ENCODE measurements at places on chromosomes 4 and X.

DNA sequence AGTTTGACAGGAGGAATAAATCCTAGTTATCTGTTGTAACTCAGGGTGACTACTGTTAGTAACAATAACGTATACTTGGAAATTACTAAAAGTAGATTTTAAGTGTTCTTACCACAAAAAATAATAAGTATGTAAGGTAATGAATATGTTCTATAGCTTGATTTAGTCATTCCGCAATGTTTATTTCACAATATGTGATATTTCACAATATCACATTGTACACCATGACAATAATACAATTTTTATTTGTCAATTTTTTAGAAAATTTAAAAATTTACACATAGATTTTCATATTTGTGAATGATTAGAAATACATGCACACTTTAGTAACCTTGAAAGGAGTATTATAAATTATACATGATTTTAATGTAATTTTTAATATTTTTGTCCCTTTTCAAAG lies 812.7 kb upstream of the FTHL17 start:
- no peak for DNase-seq

GRCh38 chrX:65987811-65988210 lies 52.1 kb downstream of the VSIG4 start:
- no peak for DNase-seq

DNA sequence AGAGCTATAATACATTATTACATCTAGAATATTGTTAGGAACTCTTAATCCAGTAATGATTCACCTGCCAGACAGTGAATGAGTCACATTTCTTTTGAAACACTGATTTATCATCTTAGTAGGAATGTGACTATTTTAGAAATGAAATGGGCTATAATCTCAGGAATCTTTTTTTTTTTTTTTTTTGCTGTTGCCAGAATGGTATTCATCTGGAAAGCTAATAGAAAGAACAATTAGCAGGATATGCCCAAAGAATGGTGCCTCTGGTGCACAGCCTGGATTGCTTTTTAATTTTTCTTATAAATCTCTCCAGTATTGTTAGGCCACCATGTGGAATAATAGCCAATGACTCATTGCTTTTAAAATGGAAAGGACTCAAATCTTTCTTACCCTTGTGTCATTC lies 181.1 kb upstream of the SMIM31 start:
- DNase-seq, result no peak

DNA sequence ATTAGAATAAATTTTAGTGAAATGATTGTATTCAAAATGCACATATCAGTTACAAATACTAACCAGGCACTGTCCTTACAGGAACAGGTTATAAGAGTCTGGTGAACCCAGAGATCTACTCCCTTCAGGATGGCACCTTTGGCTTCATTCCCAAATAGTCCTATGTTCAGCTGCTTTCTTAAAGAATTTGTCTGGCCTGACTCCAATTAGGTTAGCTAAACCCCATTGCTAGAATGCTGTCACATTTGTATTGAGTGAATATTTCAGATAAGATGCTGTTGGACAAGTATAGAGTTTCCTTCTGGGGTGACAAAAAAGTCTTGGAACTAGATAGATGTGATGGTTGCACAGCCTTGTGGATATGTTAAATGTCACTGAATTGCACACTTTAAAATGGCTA lies 69.4 kb downstream of the EFHC2 start:
- DNase-seq, result no peak

- no peak for DNase-seq
Observed at GRCh38 chrX:13747836-13748235, 13.3 kb downstream of the OFD1 start.

DNA sequence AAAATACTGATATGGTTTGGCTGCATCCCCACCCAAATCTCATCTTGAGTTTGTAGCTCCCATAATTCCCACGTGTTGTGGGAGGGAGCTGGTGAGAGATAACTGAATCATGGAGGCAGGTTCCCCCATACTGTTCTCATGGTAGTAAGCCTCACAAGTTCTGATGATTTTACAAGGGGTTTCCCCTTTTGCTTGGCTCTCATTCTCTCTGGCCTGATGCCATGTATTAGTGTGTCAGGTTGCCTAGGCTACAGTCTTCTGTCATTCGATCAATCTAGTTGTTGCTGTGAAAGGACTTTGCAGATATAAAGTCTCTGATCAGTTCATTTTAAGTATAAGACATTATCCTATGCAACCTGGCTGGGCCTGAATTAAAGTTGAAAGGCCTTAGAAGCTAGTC lies 209.3 kb upstream of the MAOA start:
- DNase-seq, result no peak

DNA sequence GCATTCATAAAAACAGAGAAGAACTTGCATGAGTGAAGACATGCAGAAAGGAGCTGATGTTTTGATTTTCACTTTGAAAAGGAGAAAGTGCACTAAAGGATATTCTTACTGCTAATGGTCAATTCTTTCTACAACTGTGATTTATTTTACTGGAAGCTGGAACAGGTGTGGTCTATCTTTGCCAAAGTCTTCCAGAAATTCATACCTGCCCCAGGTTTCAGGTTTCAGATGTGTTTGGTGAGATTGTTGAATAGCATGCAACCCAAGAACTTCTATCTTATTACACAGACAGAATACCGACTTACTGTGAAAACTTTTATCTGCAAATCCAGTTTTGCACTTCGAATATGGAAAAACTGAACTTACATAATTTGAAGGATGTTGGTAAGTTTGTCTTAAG lies 388.3 kb downstream of the PDGFC start:
- DNase-seq, result no peak

GRCh38 chr4:17580969-17581368 lies 4.0 kb downstream of the LAP3 start:
- DNase-seq, result no peak

- DNase-seq, result no peak
Observed at GRCh38 chrX:29699239-29699638, 516.1 kb upstream of the MAGEB2 start.

DNA sequence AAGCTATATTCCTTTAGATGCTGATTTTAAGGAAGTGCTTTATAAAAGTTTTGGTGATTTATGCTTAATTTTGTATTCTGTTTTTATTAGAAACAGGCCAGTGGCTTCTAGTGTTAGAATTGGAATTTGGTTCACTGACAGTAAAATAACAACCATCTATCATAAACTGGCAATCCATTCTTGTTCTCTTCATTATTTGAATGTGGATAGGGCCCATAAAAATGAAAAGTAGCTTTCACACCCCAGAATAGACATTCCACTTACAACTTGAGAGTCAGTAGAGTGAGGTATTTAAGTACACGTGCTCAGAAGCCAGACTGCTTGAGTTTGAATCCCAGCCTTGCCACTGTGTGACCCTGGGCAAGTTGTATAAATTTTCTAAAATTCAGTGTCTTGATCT lies 232.4 kb upstream of the CTSO start:
- DNase-seq, result no peak

GRCh38 chr4:17877661-17878060 lies 66.9 kb downstream of the NCAPG start:
- no peak for DNase-seq

GRCh38 chrX:108420481-108420880 lies 17.7 kb downstream of the COL4A6 start:
- DNase-seq, result no peak

DNA sequence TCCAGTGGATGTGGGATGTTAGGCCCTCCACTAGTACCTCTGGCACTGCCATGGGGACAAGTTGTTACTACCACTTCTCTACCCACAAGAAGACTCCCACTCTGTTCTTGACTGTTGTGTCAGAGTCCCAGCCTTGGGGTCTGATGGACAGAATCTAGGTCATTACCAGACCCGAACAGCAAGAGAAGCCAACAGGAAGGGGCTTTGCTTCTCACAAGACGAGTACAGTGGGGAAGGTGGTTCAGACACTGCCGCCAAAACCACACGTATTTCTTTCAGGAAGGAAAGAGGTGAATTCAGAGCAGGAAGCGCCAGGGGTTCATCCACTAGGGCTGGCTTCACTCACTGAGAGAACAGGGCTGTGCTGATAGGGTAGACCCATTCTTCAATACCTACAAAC lies 161.3 kb upstream of the KIT start:
- DNase-seq, result no peak

GRCh38 chr4:146478009-146478408 lies 43.7 kb downstream of the SLC10A7 start:
- DNase-seq, result no peak

DNA sequence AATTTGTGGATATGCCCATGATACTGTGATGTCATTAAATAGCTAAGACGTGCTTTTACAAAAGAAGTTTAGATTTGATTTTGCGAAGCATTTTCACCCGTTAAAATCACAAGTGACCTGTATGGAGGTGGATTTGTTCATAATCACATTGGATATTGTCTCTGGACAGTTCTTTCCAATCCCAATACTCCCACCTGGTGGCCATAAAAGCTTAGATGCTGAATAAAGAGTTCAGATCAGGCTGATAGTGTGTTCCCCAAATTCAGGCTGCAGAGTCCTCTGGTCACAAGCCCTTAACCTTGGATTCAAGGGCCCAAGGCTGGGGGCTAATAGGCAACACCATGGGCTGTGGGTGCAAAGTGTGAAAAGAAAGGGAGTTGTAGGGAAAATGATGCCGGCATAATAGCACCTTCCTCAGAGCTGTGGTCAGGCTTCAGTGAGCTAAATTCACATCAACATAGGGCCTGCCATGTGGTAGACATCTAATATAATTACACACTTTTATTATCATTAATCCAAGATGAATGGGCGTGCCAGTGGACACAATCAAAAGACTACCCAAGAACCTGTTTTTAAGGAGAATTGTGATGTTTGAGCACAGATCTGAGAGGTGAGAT lies 28.1 kb downstream of the SMIM43 start:
- DNase-seq, result no peak

DNA sequence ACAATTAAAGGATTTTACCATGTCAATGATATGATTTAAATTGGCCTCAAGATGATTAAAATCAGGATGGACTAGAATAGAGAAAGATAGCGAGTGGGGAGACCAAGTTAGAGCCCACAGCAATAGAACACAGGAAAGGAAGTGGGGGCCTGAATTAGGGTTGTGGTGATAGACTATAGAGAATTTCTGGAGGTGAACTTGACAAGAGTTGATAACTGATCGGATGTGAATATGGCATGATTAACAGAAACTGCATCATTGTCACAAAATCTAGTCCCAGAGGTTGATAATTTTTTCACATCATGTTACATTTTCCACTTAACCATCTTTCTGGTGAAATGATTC lies 26.3 kb upstream of the TRPC3 start:
- no peak for DNase-seq

DNA sequence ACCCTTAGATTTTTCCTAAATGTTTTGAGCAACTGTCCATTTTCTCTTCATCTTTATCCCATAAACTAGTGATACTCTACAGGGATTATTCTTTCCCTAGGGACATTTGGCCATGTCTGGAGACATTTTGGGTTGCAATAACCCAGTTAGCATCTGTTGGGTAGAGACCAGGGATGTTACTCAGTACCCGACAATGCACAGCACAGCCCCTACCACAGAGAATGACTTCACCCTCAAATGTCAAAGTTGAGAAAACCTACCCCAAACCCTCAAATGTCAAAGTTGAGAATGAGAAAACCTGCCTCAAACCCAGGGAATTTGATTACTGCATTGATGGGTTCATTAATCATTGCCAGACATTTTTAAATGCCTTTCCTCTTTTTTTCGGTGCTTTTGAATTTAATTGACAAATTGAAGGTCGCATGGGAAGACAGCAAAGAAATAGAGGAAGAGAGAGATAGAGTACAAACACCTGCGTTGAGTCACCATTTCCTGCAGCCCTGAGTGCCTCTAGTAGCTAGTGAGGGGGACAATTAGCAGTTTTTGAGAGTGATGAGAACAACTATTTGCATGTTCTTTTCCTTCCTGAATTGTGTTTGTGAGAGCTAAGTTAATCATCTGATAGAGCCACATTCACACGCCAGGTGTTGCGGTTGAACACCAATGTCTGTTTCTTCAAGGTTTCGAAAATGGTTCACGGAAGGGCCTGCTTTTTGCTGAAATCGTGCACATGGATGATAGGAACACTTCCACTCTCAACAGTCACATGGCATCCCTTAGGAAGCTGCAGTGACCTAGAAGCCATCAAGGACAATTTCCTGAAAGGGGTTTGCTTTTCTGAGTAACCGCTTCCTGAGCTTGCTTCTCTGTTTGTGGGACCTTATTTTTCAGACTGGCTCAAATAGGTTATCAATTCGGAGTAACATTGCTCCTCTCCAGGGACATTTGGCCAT lies 203.9 kb upstream of the VCX3A start:
- no peak for DNase-seq

GRCh38 chr4:86483773-86484172 lies 110.3 kb upstream of the PTPN13 start:
- DNase-seq, result no peak

DNA sequence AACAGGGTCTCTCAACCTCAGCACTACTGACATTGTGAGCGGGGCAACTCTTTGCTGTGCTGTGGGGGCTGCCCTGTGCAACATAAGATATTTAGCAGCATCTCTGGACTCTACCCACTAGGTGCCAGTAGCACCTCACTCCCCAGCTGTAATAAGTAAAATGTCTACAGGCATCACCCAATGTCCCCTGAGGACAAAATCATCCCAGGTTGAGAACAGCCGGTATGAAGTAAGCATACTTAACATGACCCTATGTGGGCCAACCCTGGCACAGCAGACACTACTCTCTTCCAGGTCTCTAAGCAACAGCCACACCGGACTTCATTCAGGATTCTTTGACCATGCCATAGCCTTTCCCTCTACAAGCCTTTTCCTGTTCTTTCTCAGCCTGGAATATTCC lies 10.5 kb upstream of the MGST2 start:
- DNase-seq, result no peak

DNA sequence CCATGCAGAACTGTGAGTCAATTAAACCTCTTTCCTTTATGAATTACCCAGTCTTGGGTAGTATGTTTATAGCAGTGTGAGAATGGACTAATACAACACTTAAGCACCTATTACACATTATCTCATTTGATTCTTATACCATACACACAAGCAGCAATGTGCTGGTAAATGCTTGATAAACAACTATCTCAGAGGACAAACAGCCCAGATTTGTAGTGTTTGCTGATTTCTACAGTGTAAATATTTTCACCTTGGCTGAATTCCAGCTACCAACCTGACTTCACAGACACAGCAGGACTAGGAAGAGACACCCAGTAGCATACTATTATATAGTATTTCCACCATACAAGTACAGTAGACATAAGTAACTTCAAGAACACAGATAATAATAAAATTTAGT lies 406.5 kb upstream of the CNKSR2 start:
- DNase-seq, result no peak

GRCh38 chr4:155638195-155638965 lies 28.3 kb upstream of the GUCY1A1 start:
- DNase-seq, result no peak

- no peak for DNase-seq
Observed at GRCh38 chrX:46463682-46464081, 81.5 kb downstream of the ZNF674 start.

DNA sequence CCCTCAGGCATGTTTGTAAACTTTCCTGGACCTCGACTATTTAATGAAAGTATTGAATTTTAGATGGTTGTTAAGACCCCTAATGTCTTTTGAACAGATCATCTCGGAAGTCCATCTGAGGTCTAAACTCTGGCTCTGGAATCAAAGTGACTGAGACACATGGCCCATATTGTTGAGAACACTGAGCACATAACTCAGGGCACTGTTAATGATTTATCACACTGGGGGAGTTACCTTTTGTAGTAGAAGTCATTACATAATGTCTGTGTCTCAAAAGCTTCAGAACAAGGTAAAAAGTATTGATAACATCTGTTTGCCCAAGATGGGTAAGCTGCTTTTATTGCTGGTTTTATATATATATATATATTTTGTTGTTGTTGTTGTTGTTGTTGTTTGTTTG lies 103.4 kb upstream of the HS3ST1 start:
- no peak for DNase-seq

- DNase-seq, result no peak
Observed at GRCh38 chr4:106624671-106625070, 256.1 kb upstream of the GIMD1 start.

- no peak for DNase-seq
Observed at GRCh38 chr4:146916479-146917076, 29.1 kb downstream of the TTC29 start.
